Fibroblast of lung (primary cell): ENCODE measurements at places on chromosomes 16 and 17. TPM values are rescaled to one million over a fixed set of nuclear protein-coding genes. Genes with fewer than 3 reads are reported as not detected.

RASL10B gene
- polyA plus RNA-seq, result 0.44 and 0.78 TPM in 2 replicates

AOC2 gene
- 0.09 and 0.12 TPM in 2 replicates for polyA plus RNA-seq

USB1 gene
- 32.7 and 53.2 TPM in 2 replicates for polyA plus RNA-seq

SYCE1L gene
- polyA plus RNA-seq, result 0.09 TPM in 1 of 2 replicates, not detected in the other

SEC14L5 gene
- polyA plus RNA-seq, result 0.05 TPM in 2 replicates

GPR139 gene
- not detected in 2 replicates for polyA plus RNA-seq

PMFBP1 gene
- polyA plus RNA-seq, result 0.12 and 0.16 TPM in 2 replicates

SDR42E1 gene
- polyA plus RNA-seq, result 0.62 and 1.0 TPM in 2 replicates

- no peak for DNase-seq
- peaks cover 4% of the 10 kb centered on the region for H3K4me1 ChIP-seq
- H3K27ac ChIP-seq, result no peak overlapping the region
- H3K4me3 ChIP-seq, result no peak overlapping the region
These were observed 2.5 kb upstream of the AKAP10 start for GRCh38 chr17:19979917-19980770.

- H3K4me3 ChIP-seq, result no peak overlapping the region
- H3K27ac ChIP-seq, result no peak overlapping the region
- no peaks in the 10 kb centered on the region for H3K36me3 ChIP-seq
- peaks cover 3% of the 10 kb centered on the region for H3K4me1 ChIP-seq
- peaks cover 3% of the 10 kb centered on the region for H3K27me3 ChIP-seq
- DNase-seq, result no peak
These were observed 305.4 kb downstream of the FOXL1 start for GRCh38 chr16:86883583-86884389.

GRCh38 chr17:30554839-30555751 is 77.9 kb downstream of the GOSR1 start:
- H3K27me3 ChIP-seq, result no peaks in the 10 kb centered on the region
- H3K36me3 ChIP-seq, result no peaks in the 10 kb centered on the region
- DNase-seq, result no peak
- H3K27ac ChIP-seq, result no peak overlapping the region
- H3K4me1 ChIP-seq, result no peaks in the 10 kb centered on the region

GRCh38 chr17:78922816-78923498 is 2.2 kb downstream of the TIMP2 start:
- H3K36me3 ChIP-seq, result peaks cover 5% of the 10 kb centered on the region
- H3K4me3 ChIP-seq, result peak overlapping the region; percentile 97
- peak overlapping the region; percentile 1 for H3K27ac ChIP-seq
- peaks cover 28% of the 10 kb centered on the region for H3K4me1 ChIP-seq

DNA sequence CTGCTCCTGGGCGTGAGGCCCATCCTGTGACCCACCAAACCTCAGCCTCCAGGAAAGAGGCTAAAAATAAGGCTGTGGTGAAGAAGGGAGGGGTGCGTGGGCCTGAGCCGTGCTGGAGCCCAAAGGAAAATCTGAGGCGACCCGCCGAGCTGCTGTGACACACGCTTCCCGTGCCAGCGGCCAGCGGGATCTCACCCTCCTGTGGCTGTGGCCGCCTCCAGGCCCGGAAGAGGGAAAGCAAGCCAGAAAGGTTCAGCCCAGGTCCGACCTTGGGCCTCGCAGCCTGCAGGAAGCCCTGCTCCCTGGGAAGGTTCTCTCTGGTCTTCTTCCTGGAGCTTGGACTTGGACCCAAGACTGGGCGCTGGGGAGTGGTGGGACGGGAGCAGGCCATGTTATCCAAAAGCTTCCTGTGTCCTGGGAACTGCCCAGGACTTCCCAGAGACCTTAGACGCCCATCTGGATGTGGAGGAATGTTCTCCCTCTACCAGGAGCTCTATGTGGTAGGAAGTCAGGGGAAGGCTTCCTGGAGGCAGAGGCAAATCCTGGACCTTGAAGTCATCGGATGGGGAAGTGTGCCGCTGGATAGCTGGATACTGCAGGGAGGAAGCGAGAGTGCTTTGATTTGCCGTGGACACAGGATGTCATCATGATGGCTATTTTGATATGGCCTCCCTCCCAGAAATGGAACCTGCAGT is 11.4 kb downstream of the SPNS2 start:
- H3K4me1 ChIP-seq, result no peaks in the 10 kb centered on the region
- H3K27me3 ChIP-seq, result no peaks in the 10 kb centered on the region
- no peak for DNase-seq
- no peak overlapping the region for H3K4me3 ChIP-seq
- H3K36me3 ChIP-seq, result no peaks in the 10 kb centered on the region
- H3K27ac ChIP-seq, result no peak overlapping the region

DNA sequence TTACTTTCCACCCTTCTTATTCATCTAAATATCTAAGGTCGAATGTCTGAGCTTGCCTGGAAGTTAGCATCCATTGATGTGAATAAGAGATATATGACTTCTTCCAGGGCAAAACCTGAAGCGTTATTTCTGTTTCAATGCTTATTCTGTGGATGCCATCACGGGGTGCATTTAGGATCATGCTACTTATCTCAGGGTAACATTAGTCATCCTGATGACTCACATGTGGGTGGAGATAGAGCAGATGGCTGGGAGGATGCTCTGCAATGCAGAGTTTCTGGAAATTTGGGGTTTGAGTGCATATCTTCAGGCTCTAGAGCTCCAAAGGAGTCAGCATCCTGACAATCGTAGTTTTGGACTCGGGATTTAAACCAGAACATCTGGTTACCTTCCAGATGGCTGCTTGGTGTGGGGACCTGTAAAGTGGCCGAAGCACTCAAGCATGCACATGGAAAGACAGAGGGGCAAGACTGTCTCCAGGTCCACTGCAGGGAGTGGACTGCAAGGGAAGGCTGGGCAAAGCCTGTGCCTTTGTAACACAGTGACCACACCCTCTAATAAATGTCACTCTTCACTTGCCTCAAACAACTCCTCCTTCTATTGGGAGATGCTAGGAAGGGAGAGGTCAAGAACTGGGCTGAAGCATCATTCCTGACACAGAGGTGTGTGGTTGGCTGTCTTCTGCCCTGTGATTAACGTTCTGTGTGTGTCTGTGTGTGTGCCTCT is 175.2 kb upstream of the SALL1 start:
- no peaks in the 10 kb centered on the region for H3K36me3 ChIP-seq
- H3K4me1 ChIP-seq, result no peaks in the 10 kb centered on the region
- peak; percentile 79 for DNase-seq
- no peaks in the 10 kb centered on the region for H3K27me3 ChIP-seq
- no peak overlapping the region for H3K27ac ChIP-seq

DNA sequence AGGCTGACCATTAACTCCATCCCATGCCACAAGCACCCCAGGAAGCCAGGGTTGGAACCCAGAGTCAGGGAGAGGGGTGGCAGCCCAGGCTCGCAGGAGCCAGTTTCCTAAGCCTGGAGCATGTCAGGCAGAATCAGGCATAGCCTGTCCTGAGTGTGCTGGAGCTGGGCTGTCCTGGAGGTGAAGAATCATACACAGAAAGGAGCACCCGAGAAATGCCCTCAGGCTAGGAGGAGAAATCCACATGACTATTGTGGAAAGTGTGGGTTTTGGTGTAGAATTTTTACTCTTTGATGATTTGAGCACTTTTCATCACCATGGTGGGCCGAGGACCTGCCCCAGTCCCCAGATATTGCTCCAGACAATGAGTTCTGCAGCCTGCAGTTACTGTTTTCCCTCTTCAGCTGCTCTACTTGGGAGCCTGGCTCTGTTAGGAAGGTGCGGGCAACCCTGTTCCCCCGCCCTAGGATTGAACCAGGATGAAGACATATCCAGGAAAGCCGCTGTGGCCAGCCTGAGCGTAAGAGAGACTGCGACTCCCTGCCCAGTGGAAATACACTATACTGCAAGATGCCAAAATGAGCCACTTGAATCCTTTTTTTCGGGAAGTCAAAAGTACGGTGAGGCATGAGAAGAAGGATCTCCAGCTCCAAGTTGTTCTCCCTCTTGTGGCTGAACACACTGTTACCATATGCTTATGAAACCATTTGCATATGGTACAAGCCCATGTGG is 29.0 kb upstream of the HEATR6 start:
- H3K36me3 ChIP-seq, result no peaks in the 10 kb centered on the region
- peaks cover 7% of the 10 kb centered on the region for H3K4me1 ChIP-seq
- no peaks in the 10 kb centered on the region for H3K27me3 ChIP-seq
- H3K27ac ChIP-seq, result no peak overlapping the region
- H3K4me3 ChIP-seq, result no peak overlapping the region

- H3K4me3 ChIP-seq, result no peak overlapping the region
- no peaks in the 10 kb centered on the region for H3K4me1 ChIP-seq
- H3K27ac ChIP-seq, result no peak overlapping the region
- DNase-seq, result peak; percentile 94
These were observed 26.9 kb upstream of the XYLT1 start for GRCh38 chr16:17497648-17498047.

GRCh38 chr17:5299383-5299782 is 17.3 kb downstream of the RABEP1 start:
- H3K27me3 ChIP-seq, result no peaks in the 10 kb centered on the region
- H3K4me1 ChIP-seq, result no peaks in the 10 kb centered on the region
- no peak overlapping the region for H3K27ac ChIP-seq

- peak; percentile 33 for DNase-seq
- no peaks in the 10 kb centered on the region for H3K4me1 ChIP-seq
- peaks cover 7% of the 10 kb centered on the region for H3K27me3 ChIP-seq
- H3K4me3 ChIP-seq, result no peak overlapping the region
- no peaks in the 10 kb centered on the region for H3K36me3 ChIP-seq
- H3K27ac ChIP-seq, result no peak overlapping the region
These were observed 35.7 kb upstream of the GNA13 start for GRCh38 chr17:65092262-65092661.

GRCh38 chr16:57531253-57531575 is 5.2 kb downstream of the CCDC102A start:
- H3K27me3 ChIP-seq, result no peaks in the 10 kb centered on the region
- no peak overlapping the region for H3K4me3 ChIP-seq
- no peaks in the 10 kb centered on the region for H3K36me3 ChIP-seq
- no peak for DNase-seq
- H3K4me1 ChIP-seq, result peaks cover 9% of the 10 kb centered on the region

GRCh38 chr16:26240807-26241206 is 549.0 kb downstream of the HS3ST4 start:
- no peak overlapping the region for H3K4me3 ChIP-seq
- H3K36me3 ChIP-seq, result no peaks in the 10 kb centered on the region
- H3K4me1 ChIP-seq, result no peaks in the 10 kb centered on the region
- no peak for DNase-seq
- no peaks in the 10 kb centered on the region for H3K27me3 ChIP-seq

- H3K27me3 ChIP-seq, result peaks cover 34% of the 10 kb centered on the region
- H3K36me3 ChIP-seq, result no peaks in the 10 kb centered on the region
- peak overlapping the region; percentile 17 for H3K4me3 ChIP-seq
- H3K27ac ChIP-seq, result no peak overlapping the region
- no peak for DNase-seq
These were observed 634 bp downstream of the SLC2A4 start for GRCh38 chr17:7281953-7282751.

GRCh38 chr17:16916557-16916920 is 55.4 kb downstream of the TNFRSF13B start:
- no peak overlapping the region for H3K27ac ChIP-seq
- H3K36me3 ChIP-seq, result no peaks in the 10 kb centered on the region
- no peak for DNase-seq
- no peak overlapping the region for H3K4me3 ChIP-seq
- peaks cover 2% of the 10 kb centered on the region for H3K27me3 ChIP-seq
- no peaks in the 10 kb centered on the region for H3K4me1 ChIP-seq

GRCh38 chr17:79340333-79341221 is 266.0 kb downstream of the ENGASE start:
- H3K27me3 ChIP-seq, result no peaks in the 10 kb centered on the region
- no peaks in the 10 kb centered on the region for H3K4me1 ChIP-seq
- no peak overlapping the region for H3K4me3 ChIP-seq
- H3K36me3 ChIP-seq, result no peaks in the 10 kb centered on the region
- H3K27ac ChIP-seq, result no peak overlapping the region

GRCh38 chr16:5621826-5622225 is 524.2 kb upstream of the EEF2KMT start:
- H3K27ac ChIP-seq, result no peak overlapping the region
- H3K4me1 ChIP-seq, result no peaks in the 10 kb centered on the region
- no peak overlapping the region for H3K4me3 ChIP-seq
- H3K36me3 ChIP-seq, result no peaks in the 10 kb centered on the region
- no peak for DNase-seq
- H3K27me3 ChIP-seq, result no peaks in the 10 kb centered on the region

GRCh38 chr17:5527601-5528250 is 41.4 kb downstream of the MIS12 start:
- no peak overlapping the region for H3K4me3 ChIP-seq
- no peaks in the 10 kb centered on the region for H3K27me3 ChIP-seq
- DNase-seq, result no peak
- peaks cover 8% of the 10 kb centered on the region for H3K36me3 ChIP-seq
- H3K27ac ChIP-seq, result peak overlapping the region; percentile 74
- H3K4me1 ChIP-seq, result peaks cover 13% of the 10 kb centered on the region

DNA sequence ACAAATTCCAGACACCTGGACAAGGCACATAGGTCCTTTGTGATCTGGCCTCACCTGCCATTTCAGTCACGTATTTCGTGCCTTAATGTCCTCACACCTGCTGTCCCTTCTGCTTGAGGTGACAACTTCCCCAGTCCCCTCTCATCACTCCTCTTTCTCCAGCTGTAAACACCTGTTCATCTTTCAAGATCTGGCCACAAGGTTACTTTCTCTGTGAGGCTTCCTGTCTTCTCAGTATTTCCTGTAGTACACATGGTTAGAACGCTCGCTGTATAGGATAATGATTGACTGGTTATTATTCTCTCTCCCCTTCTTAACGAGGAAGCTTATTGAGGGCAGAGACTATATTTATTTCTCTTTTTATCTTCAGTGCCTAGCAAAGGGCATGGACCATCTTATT is 74.5 kb upstream of the PMFBP1 start:
- no peak overlapping the region for H3K27ac ChIP-seq
- H3K36me3 ChIP-seq, result no peaks in the 10 kb centered on the region
- peaks cover 6% of the 10 kb centered on the region for H3K4me1 ChIP-seq
- no peak for DNase-seq
- H3K4me3 ChIP-seq, result no peak overlapping the region
- H3K27me3 ChIP-seq, result no peaks in the 10 kb centered on the region
